ENCODE measurements at places on chromosomes 7 and 10.

DNA sequence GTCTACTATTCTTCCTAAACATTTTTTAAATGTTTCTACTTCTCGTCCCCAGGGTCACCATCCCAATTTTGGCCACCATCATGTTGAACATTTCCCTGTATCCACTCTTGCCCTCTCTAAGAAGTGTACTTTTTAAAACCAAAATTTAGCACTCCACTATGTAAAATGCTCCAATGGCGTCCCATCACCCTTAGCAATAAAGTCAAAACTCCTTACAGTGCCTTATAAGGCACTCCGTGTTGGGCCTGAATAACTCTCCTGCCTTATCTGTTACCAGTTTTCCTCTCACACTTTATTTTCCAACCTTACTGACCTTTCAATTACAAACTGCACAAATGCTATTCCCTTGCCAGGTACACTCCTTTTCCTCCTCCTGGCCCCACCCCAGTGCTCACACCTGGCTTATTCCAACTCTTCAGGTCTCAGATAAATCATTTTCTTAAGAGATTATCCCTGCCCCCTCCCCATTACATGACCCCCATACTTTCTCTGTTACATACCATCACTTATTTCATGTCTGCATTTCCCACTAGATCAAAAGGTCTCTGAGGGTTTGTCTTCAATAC, 1.3 kb downstream of the TMEM168 start:
- DNase-seq, result no peak

GRCh38 chr7:130299866-130300265, 6.9 kb downstream of the CPA4 start:
- no peak for DNase-seq

DNA sequence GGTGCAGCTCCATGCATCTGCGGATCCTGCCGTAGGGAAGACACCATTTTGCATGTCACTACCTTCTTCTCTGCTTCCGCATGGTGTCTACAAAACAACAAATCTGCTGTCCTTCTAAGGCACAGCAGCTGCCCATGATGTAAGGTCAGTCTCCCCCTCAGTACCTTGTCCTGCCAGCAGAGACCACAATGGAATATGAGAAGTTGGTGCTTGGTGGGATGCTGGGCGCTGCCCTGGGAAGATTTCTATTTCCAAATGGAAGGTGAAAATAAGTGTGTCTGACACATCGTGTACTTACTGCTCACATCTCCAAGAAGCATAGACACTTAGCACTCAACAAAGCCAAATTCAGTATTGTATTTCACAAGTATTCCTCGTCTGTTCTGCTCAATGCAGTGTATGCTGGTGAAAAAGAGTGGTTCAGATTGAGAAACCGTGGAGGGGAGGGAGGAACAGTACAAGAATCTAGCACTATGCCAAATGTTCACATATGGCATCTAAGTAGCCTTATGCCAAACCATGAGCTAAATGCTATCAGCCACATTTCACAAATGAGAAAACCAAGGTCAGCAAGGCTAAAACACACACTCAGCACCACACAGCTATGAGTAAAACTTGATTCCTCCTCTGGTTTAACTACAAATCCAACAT, 95.0 kb downstream of the GRB10 start:
- DNase-seq, result no peak

DNA sequence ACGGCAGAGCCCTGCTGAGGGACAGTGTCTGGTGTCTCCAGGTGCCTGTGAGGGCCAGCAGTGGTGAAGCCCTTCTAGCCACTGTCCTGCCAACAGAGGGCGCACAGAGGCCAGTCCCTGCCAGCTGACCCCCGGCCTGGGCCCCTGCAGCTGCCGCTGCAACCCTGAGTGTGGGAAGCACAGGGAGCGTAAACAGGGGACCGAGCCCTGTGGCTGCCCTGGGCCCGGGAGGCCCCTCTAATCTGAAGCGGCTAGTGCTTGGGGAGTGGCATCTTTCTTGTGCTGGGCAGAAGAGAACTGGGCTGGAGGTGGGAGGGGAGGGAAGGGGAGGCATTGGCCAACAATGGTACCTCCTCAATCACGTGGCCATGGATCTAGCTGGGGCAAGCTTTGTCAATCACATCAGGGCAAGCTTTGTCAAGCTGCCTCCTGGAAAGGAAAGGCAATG, 34.6 kb downstream of the TRIM8 start:
- peak; percentile 33 for DNase-seq

DNA sequence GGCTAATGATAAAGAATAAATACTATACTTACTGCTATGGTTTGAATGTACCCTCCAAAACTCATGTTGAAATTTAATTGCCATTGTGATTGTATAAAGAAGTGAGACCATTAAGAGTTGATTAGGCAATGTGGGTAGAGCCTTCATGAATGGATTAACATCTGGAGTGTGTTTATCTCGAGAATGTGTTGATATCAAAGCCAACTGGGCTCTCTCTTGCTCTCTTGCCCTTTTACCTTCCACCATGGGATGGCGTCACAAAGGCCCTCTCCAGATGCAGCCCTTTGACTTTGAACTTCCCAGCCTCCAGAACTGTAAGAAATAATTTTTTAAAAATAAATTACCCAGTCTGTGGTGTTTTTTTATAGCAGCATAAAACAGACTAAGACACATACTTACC, 50.1 kb upstream of the GHITM start:
- no peak for DNase-seq

DNA sequence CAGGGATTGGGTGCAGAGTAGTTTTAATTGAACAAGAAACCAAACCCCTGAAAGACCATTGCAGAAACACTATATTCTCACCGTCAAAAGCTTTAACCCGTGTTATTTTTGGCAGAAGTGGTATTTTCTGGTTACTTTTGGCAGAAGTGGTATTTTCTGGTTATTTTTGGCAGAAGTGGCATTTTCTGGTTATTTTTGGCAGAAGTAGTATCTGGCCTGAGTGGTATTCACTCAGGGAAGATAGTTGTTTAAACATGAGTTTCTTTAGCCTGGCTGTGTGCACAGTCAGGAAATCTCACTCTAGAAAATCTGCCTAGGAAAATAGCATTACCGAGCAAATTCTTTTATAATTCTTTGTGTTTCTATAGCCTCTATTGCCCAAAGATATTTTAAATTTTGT, 322.7 kb downstream of the GFRA1 start:
- no peak for DNase-seq

DNA sequence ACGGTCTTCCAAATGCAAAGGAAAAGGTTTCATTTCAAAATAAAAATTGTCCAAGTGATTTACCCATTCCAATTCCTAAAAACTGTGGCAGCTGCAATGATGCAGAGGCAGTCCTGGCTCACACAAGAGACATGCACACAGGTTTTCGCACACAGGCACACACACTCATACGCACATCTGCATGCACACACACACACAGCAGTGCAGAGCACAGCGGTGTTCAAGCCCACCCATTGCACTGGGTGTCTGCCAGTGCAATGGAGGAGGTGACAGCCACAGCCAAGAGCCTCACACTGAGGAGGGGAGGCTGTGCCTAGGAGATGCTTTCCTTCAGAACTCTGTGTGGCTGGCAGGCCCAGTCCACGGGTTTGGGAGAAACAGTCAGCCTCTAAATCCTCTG, 123.7 kb downstream of the SLIT1 start:
- DNase-seq, result no peak

- no peak for DNase-seq
Observed at GRCh38 chr10:99983280-99983988, 26.3 kb downstream of the DNMBP start.
